ENCODE measurements at places on chromosomes 3 and 15.

DNA sequence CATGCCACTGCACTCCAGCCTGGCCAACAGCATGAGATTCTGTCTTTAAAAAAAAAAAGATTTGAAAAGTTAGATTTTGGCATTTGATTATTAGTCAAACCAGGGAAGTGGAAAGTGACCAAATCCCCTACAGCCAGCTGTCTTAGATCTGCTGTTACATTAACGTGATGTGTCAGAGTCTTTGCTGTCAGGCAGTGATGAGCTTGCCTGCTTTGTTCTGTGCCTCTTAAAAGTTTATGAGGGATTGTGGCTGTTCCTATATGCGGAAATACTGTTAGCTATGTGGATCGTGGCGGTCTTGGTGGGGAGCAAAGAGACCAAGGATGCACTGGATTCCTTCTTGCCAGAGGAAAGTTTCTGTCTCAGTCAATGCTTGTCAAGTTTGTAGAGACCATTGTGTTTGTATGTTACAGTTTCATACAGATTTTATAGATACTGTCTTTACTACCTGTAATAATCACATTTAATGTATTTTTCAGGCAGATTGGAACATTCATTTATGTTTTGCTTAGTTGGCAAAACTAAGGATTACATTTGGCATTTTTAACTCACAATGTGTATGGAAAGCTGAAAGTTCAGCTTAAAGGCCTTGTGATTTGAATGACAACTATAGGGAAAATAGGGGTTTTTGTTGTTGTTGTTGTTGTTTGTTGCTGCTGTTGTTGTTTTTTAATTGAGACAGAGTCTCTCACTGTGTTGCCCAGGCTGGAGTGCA, 137.4 kb downstream of the VPS8 start:
- DNase-seq: no peak

DNA sequence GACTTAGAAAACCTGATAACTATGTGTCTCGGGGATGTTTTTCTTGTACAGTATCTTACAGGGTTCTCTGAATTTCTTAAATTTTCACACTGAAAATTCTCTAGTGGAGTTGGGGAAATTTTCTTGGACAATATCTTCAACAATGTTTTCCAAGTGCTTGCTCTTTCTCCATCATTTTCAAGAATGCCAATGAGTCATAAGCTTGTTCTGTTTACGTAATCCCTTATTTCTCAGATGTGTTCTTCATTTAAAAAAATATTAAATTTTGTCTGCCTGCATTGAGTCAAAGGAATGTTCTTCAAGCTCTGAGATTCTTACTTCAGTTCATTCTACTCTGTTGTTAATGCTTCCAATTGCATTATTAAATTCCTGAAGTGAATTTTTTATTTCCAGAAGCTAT, 21.9 kb upstream of the PLSCR2 start:
- DNase-seq: no peak

- no peak for DNase-seq
Measured at GRCh38 chr3:194856296-194856695, 170.6 kb downstream of the FAM43A start.

DNA sequence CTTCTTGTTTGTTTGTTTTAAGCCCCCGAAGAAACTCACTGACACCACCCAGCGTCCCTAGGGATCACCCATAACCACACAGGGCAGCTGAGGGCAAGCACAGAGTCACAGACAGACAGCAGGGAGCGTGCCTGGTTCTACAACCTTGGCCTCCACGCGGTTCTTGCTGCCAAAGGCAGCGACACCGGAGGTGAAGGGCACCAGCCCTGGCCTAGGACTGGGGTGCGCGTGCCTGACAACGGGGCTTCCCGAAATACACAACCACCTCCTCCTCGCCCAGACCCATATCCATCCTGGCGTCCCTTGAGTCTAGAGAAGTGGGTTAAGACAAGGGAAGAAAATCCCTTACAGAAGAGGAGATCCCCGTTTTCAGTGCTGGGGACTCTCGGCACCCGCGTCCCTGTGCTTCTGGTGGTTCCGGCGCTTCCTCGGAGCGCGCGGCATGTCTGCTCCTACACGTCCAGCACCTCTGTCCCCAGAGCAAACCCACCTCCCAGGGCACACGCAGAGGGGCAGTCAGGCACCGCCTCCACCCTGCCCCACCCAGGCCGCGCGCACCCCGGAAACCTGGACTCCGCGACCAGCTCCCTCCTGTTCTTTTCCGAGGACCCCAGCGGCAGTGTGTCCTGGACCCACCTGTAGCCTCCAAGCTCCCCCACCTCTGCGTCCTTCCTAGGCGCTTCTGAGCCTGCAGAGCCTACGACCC, 911 bp downstream of the RFTN1 start:
- peak; percentile 64 for DNase-seq

GRCh38 chr3:139870000-139870675, 64.8 kb upstream of the CLSTN2 start:
- no peak for DNase-seq

Data from endodermal cell (in vitro differentiated cells).